ENCODE measurements at places on chromosomes 3 and 15. TPM values are rescaled to one million over a fixed set of nuclear protein-coding genes. Genes with fewer than 3 reads are reported as not detected.

Gene SERINC4
- total RNA-seq = not detected

DNA sequence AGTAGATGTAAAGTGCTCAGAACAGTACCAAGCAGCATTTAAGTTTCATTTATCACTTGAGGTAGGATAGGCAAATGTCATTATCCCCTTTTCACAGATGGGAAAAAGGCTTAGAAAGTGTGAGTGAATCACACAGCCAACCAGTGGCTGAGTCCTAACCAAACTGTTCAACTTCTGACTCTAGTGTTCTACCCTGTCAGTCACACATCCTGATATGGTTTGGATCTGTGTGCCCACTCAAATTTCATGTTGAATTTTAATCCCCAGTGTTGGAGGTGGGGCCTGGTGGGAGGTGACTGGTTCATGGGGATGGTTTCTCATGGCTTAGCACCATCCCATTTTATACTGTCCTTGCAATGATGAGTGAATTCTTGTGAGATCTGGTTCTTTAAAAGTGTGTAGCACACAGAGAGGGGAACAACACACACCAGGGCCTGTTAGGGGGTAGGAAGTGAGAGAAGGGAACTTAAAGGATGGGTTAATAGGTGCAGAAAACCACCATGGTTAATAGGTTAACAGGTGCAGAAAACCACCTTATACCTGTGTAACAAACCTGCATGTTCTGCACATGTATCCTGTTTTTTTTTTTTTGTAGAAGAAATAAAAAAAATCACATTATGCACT lies 304.7 kb downstream of the SUCLG2 start:
- DNase-seq = no peak

- no peak for DNase-seq
These were observed 325.7 kb downstream of the MAGI1 start for GRCh38 chr3:65713016-65713415.

- DNase-seq = no peak
These were observed 215.5 kb downstream of the NR1D2 start for GRCh38 chr3:24160424-24161095.

Gene SCAANT1
- not detected for total RNA-seq

GRCh38 chr3:4322635-4323034 lies 19.5 kb downstream of the SETMAR start:
- DNase-seq = peak; percentile 56

GRCh38 chr3:37945807-37946530 lies 44.6 kb upstream of the VILL start:
- DNase-seq = peak; percentile 83

DNA sequence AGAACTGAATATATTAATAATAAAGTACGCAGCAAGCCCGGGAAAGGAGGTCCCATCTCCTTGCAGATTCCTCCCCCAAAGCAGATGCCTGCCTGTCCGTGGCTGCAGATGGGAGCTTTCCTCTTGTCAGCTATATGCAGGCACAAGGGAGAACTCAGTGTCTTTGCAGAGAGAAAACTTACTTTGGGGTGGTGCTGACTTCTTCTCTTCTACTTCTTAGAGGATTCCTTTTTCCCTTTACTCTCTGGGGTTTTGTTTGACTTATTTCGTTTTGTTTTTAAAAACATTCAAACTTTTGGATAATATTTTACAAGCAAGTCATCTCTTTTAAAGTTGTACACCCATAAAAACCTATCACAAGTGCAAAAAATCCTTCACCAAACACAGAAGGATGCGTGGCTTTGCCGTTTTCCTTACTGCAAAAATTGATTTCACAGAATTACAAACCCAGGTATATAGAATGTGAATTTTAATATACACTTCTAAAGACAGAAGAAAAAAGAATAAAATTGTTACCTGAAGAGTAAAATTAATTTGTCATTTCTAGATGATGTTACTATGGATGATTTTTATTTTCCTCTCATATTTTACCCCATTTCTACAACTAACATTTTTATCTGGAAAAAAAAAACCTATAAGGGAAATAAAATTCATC lies 65.3 kb upstream of the IGF1R start:
- no peak for DNase-seq

Data from prostate gland (tissue), 2 donors.